ENCODE measurements at places on chromosomes 16 and 17. TPM values are rescaled to one million over a fixed set of nuclear protein-coding genes. Genes with fewer than 3 reads are reported as not detected.

The RPUSD1 gene
- total RNA-seq = 24.6 TPM

The GAS7 gene
- 1.0 TPM for total RNA-seq

The STX4 gene
- total RNA-seq = 12.0 TPM

The CCL17 gene
- total RNA-seq = not detected

The SPATA32 gene
- total RNA-seq = not detected

The GSG1L gene
- not detected for total RNA-seq

The ADAD2 gene
- not detected for total RNA-seq

The TMC6 gene
- total RNA-seq = 78.7 TPM

The TNFRSF13B gene
- total RNA-seq = not detected

The PRSS33 gene
- not detected for total RNA-seq

The PIGL gene
- total RNA-seq = 19.8 TPM

Data from nasal cavity respiratory epithelium epithelial cell of viscerocranial mucosa (primary cell).